Fibroblast of lung (primary cell): ENCODE measurements at places on chromosomes 13 and 19.
A peak's percentile ranks its signal among the peaks of the same experiment; 100 is the strongest.

- peak; percentile 34 for DNase-seq
These were observed 37.3 kb downstream of the KDM4B start for GRCh38 chr19:5006201-5006600.

- DNase-seq: peak; percentile 77
These were observed 47.4 kb upstream of the SERPINE3 start for GRCh38 chr13:51292000-51292565.

DNA sequence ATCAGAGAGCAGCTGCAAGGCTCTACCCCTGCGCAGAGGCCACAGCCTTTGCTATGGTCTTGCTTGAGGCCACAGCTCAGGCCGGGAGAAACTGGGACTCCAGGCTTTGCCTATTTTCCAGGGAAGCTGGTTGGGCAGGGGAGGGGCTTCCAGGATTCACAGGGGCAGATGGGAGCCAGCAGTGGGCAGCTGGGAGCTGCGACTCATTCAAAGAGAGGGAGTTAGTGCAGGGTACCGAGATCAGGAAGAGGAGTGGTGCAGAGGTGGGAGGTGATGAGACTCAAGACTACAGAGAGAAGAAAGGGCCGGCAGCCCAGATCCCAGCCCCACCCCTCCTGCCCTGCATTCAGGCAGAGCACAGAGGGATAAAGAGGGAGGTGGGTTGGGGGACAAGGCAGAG is 12.1 kb downstream of the ADGRE5 start:
- no peak for DNase-seq

- peak; percentile 52 for DNase-seq
These were observed 4.7 kb upstream of the PRMT1 start for GRCh38 chr19:49672131-49672919.

DNA sequence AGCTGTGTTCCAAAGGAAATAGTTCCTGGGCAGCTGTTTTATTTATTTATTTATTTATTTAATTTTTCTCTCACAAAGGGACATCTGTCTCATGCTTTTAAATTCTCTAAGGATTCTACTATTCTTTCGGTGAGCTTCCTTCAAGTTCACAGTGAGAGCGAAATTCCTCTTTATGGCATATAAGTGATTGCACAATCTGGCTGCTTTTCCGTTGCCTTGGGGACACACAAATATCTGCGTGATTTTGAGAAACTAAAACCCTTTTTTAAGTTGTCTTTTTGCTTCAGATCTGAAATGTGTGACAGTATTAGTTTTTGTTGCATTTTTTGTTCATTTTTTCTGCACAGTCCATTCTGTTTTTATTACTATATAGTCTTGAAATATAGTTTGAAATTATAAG is 19.2 kb downstream of the ZNF486 start:
- peak; percentile 2 for DNase-seq

GRCh38 chr19:14580623-14581237 is 2.2 kb upstream of the CLEC17A start:
- DNase-seq: no peak

DNA sequence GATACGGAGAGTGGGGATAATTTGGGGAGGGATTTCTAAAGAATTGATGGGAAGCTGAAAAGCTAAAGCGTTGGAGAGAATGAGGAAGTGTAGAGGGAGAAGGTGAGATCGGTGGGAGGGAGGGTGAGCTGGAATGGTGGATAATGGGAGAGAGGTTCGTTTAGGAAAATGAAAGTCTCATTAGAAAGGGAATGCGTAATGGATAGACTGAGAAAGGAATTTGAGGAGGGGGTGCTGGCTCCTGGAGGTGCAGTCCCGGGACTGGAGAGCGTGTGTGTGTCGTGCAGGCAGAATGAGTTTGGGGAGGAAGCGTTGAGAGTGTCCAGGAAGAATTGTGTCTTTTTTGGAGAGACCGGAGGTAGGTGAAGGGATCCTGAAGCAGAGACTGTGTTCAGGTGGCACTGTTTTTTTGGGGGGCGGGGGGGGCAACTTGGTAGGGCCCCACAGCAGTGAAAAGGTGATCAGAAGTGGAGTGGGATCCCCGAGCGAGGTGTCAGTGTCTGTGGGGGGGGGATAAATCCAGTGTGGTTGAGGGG is 1.4 kb downstream of the ACTN4 start:
- DNase-seq: no peak

GRCh38 chr19:3975637-3976087 is 4.8 kb upstream of the DAPK3 start:
- no peak for DNase-seq

- DNase-seq: no peak
These were observed 262.4 kb upstream of the MIR17HG start for GRCh38 chr13:91085127-91085526.

- DNase-seq: no peak
These were observed 12.1 kb downstream of the CEBPA start for GRCh38 chr19:33290082-33290815.

DNA sequence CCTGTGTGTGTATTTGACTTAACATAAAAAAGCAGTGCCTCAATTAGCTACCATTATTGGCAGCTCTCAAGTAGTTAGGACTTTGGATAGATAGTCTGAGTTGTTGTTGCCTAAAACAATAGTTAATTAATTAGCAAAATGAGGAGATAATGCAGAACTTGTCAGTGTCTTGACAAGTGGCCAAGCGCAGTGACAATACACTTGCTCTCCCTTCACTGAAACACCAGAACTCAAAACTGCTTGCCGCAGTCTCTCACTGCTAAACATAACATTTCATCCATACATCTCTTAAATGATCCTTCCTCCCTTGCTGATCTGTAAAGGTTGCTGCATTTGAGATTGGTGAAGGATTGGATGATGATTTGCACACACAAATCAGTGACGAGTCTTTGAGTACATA is 61.7 kb downstream of the ARHGAP35 start:
- no peak for DNase-seq

DNA sequence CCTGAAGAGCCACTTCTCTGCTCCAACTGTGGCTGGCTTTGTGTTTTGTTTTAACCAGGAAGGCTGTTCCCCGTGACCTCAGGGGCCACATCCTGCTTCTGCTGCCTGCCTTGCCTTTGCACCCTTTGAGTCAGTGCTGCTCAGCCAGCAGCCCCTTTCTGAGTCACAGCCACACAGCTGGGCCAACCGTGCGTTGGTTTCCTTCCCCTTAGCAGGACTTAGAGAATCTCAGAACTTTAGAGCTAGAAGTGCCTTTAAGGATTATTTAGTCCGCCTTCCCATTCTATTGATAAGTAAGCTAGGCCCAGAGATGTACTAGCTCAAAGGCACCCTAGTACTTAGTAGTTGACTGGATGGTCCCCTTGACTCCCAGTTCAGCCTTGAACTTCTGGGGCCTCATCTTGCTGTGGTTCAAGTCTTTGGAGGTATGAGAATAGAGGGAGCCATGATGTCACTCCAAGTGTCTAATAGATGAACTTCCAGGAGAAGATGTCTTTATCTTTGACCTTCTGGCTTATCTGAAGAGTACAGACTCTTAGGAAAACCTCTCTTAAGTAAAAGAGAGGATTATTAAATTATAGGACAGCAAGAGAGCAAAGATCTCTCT is 8.0 kb downstream of the RGCC start:
- DNase-seq: peak; percentile 81

- no peak for DNase-seq
These were observed 44.5 kb upstream of the GTF3A start for GRCh38 chr13:27379694-27380641.

DNA sequence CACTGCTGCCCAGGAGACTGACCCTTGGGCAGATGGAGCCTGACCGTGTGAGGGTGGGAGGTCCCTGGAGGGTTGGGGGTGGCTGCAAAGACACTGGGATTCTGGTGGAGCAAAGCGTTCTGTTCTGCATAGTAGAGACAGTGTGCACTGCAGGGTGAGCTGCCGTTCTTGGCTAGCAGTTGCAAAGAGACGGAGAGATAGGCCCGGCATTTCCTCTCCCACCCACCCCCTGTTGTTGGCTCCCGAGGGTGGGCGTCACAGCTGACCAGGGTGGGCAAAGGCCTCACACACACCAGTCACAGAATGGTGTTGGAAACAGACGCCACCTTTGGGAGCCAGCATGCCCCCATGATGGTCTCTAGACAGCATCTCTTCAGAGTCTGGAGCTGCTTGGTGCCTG is 11.4 kb downstream of the TMEM255B start:
- DNase-seq: no peak

GRCh38 chr13:49812812-49813211 is 20.3 kb upstream of the KPNA3 start:
- DNase-seq: no peak

GRCh38 chr19:33580645-33581037 is 41.1 kb upstream of the CHST8 start:
- no peak for DNase-seq

- peak; percentile 12 for DNase-seq
These were observed 17.6 kb downstream of the TJP3 start for GRCh38 chr19:3725640-3726310.

GRCh38 chr13:36131222-36131930 is at the start of gene DCLK1:
TSS of gene DCLK1 (minus strand) at chr13:36131382.
- peak; percentile 31 for DNase-seq

DNA sequence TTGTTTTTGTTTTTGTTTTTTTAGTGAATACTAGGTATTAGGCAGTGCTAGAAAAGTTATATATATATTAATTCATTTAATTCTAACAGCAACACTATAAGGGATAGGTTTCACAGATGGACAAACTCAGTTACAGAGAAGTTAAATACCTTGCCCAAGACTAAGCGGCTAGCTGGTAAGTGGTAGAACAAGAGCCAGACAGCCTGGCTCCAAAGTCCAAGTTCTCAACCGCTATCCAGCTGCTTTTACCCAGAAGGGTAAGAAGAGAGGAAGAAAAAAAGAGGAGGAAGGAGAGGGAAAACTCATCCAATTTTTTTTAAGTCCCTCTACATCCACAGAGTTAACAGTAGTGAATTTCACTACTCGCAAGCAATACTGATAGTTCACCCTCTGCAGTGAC is 217.0 kb downstream of the SPRY2 start:
- no peak for DNase-seq

DNA sequence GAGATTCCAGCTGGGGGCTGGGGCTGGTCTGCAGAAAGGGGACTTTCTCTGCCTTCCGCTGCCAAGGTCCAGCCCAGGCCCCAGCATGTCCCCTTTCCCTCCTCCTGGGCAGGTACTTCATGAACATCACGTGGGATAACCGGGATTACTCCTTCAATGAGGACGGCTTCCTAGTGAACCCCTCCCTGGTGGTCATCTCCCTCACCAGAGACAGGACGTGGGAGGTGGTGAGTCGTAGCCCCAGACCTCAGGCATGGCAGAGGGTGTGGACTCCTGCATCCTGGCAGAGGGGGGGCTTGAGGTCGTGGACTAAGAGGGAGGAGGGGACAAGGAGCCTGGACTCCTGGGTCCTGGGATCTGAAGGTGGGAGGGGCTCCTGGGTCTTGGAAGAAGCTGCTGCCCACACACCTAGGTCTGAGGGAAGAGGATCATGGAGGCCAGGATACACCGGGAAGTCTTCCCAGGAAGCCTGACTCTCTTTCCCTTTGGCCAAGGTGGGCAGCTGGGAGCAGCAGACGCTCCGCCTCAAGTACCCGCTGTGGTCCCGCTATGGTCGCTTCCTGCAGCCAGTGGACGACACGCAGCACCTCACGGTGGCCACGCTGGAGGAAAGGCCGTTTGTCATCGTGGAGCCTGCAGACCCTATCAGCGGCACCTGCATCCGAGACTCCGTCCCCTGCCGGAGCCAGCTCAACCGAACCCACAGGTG is 20.6 kb downstream of the GRIN2D start:
- DNase-seq: no peak

DNA sequence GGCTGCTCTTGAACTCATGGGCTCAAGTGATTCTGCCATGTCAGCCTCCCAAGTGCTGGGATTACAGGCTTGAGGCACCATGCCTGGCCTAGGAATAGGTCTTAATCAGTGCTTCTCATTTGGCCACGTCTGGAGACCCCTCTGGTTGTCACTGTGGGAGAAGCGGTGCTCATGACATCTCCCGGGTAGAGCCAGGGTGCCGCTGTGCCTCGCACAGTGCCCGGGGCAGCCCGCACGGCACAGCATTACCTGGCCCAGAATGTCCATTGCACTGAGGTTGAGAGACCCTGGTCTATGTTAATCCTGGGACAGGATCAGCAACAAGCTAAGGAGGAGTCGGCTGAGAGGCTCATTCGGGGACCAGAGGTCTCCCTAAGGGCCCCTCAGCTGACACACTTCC is 160.8 kb downstream of the EFNB2 start:
- no peak for DNase-seq

DNA sequence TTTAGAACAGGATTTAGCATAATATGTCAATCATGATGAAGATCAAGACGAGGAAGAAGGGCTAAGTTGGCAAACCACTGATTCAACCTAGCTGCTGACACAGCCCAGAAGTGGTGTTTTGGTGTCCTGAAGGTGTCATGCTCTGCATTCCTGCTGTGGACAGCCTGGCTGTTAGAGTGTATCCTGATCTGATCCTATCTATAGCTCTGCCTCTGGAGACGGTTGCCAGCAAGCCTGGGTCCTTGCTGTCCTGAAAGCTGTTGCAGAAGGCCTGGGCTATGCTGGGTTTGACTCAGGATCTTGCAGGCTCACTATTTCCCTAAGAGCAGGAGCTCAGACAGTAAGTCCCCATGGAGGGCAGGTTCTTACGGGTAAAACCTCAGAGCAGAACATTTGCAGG is 416.4 kb downstream of the TSHZ3 start:
- DNase-seq: no peak

- no peak for DNase-seq
These were observed 30.8 kb downstream of the RGCC start for GRCh38 chr13:41488124-41488523.

- peak; percentile 82 for DNase-seq
These were observed 70.4 kb downstream of the SLITRK6 start for GRCh38 chr13:85728811-85729210.

DNA sequence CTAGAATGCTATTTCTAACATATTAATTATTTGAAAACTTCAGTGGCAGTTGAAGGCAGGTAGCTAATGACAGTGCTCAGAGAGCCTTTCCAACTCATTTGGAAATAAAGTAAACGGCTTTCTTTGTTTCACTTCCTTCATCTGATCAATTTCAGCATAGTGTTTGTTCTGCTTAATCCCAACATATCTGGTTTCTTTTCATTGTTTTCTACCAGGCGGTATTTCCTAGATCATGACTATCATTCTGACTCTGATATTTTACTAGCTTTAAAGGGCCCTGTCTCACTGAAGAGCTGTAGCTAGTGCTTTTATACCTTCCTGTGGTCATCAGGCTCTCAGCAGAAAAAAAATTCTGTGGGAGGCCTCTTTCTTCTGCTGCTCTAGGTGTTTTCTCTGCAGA is 178.6 kb downstream of the RBM26 start:
- no peak for DNase-seq

- no peak for DNase-seq
These were observed 77.5 kb downstream of the GPC6 start for GRCh38 chr13:93304134-93304533.

GRCh38 chr19:16462757-16463250 is 9.0 kb downstream of the EPS15L1 start:
- DNase-seq: peak; percentile 34

DNA sequence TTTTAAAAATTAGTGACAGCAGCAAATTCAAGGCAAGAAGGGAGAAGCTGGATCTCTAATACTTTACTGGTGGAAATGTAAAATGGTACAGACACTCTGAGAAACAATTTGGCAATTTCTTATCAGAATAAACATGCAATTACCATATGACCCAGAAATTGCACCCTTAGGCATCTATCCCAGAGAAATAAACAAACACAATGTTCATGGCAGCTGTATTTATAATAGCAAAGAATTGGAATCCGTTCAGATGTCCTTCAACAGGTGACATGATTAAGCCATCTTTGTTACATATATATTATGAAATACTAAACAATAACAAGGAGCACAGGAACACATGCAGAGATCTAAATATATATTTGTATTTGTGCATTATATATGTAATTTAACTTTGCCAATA is 756.5 kb downstream of the SLITRK1 start:
- no peak for DNase-seq
